ENCODE measurements at places on chromosomes 3 and 15.

DNA sequence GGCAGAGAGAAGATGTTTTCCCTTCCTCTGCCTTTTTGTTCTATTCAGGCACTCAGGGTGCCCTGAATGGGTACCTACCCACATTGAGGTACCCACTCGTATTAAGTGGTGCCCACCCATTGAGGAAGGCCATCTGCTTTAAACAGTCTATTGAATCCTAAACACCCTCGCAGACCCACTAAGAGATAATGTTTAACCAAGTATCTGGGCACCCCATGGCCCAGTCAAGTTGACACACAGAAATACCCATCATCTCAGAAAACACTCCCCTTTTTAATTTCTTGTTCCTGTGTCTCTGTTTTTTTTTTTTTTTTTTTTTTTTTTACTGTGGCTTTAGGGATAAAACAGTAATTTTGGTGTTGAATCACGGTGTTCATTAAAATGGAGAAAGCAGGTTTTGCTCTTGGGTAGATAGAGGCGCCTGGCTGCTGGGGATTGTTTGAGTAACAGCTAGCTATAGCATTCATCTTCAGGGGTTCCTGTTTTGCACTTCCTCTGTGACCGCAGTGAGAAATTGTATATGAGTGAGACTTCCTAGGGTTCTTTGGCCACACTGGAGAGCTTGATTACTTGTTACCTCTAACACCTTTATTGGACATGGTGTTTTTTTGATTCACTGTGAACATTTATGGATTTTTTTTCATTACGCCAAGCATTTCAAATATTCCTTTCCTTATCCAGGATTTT lies 259.1 kb downstream of the PTPRG start:
- H3K27me3 ChIP-seq = no peaks in the 10 kb centered on the region
- H3K36me3 ChIP-seq = no peaks in the 10 kb centered on the region
- no peak overlapping the region for H3K27ac ChIP-seq
- peaks cover 2% of the 10 kb centered on the region for H3K4me1 ChIP-seq
- H3K4me3 ChIP-seq = no peak overlapping the region

GRCh38 chr15:41011055-41011815 lies 58.0 kb downstream of the CHAC1 start:
- H3K36me3 ChIP-seq = peaks cover 27% of the 10 kb centered on the region
- DNase-seq = no peak
- H3K4me1 ChIP-seq = no peaks in the 10 kb centered on the region
- no peak overlapping the region for H3K4me3 ChIP-seq
- no peak overlapping the region for H3K27ac ChIP-seq

DNA sequence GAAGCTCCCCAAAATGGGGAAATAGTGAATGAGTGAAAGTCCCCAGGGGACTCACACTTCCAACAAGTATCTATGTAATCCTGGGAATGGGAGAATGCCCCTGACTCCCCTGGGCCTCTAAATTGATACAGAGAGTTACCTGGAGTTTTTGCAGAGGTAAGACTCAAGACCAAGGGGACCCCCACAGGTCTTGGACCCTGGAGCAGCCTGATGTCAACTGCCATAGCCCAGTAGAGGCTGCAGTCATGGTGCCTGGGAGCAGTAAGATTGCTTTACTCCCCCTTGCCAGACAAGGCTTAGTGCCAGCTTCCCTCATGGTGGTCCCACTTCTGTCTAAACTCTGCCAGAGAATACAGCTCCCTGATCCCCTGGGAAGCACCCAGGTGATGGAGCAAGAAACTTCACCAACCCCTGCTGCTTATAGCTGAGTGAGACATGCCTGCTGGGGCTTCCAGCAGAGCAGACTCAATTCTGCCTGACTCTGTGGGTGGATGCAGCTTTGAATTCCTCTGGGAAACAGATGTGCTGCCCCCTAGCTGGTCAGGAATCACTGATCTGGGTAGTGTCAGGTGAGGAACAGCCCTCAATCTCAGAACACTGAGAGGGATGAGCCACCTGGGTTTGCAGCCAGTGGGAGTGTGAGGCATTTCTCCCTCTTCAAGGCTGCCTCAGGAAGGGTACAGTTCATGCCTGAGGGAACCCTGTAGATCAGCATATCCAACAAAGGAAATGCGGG lies 485.9 kb downstream of the NSUN3 start:
- no peaks in the 10 kb centered on the region for H3K27me3 ChIP-seq
- H3K36me3 ChIP-seq = no peaks in the 10 kb centered on the region
- no peak overlapping the region for H3K4me3 ChIP-seq
- no peak overlapping the region for H3K27ac ChIP-seq
- H3K4me1 ChIP-seq = no peaks in the 10 kb centered on the region

DNA sequence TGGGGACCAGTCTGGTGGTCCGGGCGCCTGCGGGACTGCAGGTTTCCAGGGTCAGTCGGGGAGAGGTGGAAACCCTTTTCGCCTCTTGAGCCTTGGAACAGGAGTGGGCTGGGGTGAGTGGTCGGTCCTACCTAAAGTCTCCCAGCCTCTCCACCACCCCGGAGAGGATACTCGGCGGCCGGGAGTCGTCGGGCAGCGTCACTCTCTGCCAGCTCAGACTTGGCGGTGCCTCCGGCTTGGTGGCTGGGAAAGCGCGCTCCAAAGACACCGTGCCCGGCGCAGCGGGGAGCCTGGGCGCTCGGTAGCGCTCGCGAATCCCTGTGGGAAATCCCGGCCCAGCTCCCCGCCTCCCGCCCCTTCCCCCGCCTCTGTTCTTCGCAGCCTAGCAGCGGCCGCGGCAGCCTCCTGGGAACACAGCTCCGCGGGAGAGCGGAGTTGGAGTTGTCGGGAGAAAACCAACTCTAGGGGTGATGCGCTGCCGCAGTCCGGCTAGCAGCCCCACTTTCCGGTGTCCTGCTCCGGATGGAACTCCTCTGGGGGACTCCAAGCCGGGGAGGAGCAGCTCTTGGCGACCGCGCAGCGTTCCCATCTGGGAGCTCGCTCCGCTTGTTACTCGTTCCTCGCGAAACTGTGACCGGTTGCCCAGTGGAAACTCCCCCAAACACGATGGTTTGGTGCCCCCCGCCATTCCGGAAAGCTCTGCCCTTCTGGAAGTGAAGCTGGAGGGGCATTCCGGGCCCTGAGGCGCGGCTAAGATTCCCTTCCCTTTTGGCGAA lies 1.4 kb downstream of the EPHB1 start:
- peaks cover 24% of the 10 kb centered on the region for H3K4me1 ChIP-seq
- DNase-seq = no peak
- no peak overlapping the region for H3K27ac ChIP-seq

- H3K36me3 ChIP-seq = no peaks in the 10 kb centered on the region
- H3K4me1 ChIP-seq = no peaks in the 10 kb centered on the region
- H3K4me3 ChIP-seq = no peak overlapping the region
- H3K27ac ChIP-seq = no peak overlapping the region
- H3K27me3 ChIP-seq = no peaks in the 10 kb centered on the region
These were observed 573.4 kb downstream of the NAALADL2 start for GRCh38 chr3:175432376-175433025.
